ENCODE measurements at places on chromosomes 1 and 21.

DNA sequence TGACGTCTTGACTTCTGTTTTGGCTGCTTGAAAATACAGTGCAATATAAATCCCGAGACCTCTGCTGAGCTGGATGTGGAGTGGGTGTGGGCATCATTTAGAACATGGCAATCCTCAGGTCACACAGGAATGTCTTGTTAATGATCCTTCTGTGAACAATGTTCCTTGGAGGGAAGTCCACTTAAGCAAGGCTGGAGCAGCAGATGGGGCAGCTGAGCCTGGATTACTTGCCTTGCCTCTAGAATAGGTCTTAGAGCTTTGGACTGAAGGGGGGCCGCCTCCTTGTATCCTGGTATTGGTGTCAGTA lies 926 bp upstream of the SCMH1 start:
- no peak for DNase-seq

DNA sequence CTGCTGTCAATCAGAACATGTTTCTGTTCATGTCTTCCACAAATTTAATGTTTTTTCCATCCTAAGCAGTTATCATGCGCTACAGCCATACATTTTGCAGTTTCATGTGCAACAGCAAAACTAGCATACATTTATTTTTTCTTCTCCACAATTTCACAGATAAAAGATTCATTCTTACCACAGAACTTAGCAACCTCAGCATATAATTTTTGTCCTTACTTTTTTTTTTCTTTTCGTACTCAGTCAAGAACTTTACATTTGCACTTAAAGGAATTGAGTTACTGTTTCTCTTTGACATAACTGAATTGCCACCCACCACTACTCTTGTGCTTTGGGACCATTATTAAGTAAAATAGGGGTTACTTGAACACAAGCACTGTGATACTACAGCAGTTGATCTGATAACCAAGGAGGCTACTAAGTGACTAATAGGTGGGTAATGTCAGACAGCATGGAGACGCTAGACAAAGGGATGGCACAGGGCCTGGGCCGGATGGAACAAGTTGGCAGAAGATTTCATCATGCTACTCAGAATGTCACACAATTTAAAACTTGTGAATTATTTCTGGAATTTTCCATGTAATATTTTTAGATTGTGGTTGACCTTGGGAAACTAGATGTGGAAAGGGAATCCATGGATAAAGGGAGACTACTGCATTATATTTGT lies 50.2 kb upstream of the LHX8 start:
- DNase-seq: no peak

GRCh38 chr1:154589780-154590179 lies 18.2 kb downstream of the ADAR start:
- no peak for DNase-seq

DNA sequence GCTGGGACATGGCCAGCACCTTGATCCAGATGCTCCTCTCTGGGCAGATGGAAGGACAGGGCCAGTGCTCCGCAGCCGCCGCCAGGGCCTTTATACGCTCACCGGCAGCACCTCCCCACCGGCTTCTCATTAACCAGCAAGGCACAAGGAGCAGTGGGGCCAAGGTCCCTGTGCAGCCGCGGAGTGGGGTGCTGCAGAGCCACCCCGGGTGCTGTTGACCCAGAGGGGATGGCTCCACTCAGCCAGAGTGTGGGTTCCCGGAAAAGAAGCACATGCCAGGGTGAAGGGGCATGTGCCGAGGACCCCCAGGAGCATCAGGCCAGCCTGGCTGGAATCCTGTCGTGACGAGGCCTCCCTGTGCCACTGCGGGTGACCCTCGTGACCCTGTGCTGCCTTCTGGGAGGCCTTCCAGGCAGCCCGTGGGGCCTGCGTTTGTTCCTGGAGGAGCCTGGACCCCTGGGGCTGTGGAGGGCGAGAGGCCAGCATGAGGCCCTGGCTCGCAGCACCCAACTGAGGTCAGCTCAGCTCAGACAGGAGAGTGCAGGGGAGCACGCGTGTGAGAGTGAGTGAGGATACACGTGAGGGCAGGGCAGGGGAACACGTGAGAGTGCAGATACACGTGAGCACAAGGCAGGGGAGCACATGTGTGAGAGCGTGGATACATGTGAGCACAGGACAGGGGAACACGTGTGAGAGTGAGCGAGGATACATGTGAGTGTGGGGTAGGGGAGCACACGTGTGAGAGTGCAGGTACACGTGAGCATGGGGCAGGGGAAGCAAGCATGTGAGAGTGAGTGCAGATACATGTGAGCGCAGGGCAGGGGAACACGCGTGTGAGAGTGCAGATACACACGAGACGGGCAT lies at the start of gene FTCD:
Gene FTCD, minus strand, starts transcription at position 66 of the 864 bp plus-strand sequence. Its CDS starts 56 bp downstream, at position 10.
- DNase-seq: no peak

DNA sequence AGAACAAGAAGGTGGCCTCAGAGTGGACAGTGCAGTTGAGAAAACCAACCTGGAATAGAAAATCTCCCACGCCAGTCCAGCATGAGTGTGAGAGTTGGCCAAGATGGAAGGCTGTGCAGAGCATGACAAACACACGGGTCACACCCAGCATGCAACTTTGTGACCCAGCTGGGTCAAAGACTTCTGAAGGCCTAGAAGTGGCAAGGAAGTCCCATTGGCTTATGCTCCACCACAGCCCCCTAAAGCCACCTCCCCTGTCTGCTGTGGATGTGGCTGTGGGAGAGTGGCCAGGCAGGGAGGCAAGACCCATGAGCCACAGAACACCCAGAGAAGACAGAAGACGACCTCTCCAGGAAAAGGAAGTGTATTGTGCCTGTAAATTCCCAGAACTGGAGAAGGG lies 13.6 kb downstream of the BATF3 start:
- no peak for DNase-seq

DNA sequence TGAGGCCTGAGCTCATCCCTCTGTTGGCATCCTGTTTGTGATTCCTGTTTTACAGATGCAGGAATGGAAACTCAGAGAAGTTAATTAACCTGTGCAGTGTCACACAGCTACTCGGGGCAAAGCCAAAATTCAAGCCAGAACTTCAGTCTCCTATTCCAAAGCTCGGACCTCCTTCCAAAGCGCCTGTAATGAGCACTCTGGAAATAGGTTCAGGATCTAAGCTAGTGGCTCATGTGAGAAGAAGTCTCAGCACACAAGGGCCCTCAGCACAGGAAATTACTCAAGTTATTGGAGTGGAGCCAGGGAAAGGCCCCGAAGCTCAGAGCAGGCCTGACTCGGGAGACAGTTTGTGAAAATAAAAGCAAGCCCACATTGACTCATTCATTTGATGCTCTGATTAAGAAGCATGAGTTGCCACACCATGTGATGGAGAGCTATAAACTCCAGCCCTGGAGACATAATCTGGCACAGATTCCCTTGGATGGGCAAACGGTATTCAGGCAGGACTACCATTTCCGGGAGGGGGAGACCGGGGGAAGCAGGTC lies 50.6 kb upstream of the LYST start:
- DNase-seq: peak; percentile 96

- DNase-seq: no peak
Observed at GRCh38 chr1:59164371-59164770, 132.5 kb upstream of the FGGY start.

Data from amniotic stem cell (primary cell).